ENCODE measurements at places on chromosomes 7 and 10.

GRCh38 chr10:80253266-80253962 lies 36.0 kb downstream of the MAT1A start:
- no peak for DNase-seq

DNA sequence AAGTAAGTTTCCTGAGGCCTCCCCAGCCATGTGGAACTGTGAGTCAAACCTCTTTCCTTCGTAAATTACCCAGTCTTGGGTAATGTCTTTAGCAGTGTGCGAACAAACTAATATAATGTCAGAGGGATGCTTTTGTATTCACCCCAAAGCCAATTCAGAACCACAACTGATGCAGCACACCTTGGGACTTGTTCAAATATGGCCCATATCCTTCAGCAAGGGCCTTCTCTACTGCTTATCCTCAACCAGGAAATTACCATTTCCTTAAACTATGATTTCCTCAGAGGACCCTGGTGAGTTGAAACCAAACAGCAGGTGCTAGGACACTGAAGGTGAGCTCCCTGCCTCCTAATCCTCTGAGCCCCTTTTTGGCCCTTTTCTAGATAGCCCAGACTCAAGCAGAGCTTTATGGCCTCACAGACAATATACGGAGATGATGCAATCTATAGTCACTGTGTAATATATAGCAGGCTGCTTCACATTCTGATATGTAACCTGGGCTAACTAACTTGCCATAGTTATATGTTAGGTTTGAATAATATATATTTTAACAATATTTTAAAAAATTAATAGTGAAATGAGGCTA lies 15.2 kb downstream of the SRI start:
- no peak for DNase-seq

- DNase-seq, result no peak
Measured at GRCh38 chr7:100509231-100509630, 25.5 kb downstream of the NYAP1 start.

DNA sequence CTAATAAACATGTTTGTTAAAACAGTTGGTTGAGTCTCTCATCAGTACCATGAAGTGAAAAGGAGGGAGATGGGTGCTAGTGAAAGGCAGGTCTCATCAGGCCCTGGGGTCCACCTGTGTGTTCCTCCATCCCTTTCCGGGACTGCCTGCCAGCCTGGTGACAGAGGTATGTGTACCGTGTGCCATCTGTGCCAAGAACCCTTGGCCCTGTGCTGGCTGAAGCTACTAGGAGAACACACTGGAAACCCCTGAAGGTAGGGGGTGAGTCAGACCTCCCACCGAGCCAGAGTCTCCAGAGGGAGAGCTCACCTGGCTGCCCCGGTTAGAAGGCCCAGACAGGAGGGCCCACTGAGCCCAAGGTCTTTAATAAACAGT lies 2.3 kb downstream of the DDIT4 start:
- no peak for DNase-seq

- no peak for DNase-seq
Measured at GRCh38 chr7:134307320-134307719, 9.4 kb downstream of the SLC35B4 start.

- no peak for DNase-seq
Measured at GRCh38 chr7:30315589-30315988, 31.2 kb downstream of the ZNRF2 start.

DNA sequence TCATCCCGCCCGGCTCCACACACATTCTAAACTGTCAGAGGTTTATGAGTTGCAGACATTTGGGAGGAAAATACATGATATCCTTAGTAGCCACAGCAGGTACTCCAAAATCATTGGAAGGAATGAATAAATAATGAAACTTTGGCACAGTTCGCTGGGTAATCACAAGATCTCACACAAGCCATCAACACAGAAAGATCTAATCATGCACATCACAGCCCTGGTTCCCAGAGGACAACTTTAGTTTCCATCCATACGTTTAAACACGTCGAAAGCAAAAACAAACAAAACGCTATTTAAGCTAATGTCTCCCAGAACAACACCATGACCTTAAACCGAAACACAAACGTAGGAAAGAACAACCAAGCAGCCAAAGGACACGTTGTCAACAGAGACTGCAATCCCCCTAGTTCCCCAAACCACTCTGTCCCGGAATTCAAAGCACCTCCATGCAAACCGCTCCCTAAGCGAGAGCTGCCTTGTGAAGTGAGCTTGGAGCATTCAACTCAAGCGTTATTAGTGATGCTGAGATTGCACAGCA lies 12.3 kb downstream of the SVIL start:
- no peak for DNase-seq

DNA sequence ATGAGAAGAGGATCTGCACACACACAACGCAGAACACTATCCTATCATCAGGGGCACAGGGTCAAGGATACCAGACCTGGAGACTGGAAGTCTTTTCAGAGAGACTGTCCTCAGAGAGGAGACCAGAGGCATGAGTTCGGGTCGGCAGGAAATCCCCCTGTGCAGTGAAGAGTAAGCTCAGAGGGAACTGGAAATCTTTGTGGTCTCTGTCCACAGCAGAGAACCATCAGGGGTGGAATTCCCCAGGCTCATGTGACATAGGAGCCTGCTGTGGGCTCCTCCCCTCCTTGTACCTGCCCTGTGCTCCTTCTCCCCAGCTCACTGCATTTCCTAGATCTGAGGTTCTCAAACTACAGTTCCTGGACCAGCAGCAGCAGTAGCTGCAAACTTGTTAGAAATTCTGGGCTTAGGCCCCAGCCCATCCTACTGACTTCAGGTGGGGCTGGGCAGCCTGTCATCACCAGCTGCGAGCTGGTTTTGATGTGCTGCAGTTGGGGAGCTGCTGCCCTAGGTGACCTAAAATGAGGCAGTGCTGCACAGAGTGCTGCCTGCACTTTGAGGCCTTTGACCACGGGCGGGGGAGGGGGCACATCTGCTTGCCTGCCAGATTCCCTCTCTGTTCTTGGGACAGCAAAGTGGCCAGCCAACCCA lies 2.4 kb downstream of the ZMIZ2 start:
- DNase-seq, result no peak

DNA sequence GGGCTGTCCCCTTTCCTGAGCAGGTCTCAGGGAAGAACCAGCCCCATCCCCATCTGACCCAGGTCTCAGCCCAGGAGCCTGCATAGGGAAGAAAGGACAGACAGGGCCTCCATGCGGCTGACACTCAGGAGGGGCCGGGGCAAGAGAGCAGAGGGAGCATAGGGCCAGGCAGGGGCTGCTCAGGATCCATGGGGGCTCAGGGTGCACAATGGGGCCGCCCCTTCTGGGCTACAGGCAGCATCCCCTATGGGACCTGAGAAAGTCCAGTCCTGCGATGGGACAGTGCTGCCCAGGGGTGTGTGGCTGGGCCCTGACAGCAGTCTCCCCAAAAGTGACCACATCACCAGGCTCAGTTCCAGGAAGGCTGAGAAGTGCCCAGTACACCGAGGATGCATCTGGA lies 32.7 kb upstream of the ZNF735 start:
- no peak for DNase-seq

DNA sequence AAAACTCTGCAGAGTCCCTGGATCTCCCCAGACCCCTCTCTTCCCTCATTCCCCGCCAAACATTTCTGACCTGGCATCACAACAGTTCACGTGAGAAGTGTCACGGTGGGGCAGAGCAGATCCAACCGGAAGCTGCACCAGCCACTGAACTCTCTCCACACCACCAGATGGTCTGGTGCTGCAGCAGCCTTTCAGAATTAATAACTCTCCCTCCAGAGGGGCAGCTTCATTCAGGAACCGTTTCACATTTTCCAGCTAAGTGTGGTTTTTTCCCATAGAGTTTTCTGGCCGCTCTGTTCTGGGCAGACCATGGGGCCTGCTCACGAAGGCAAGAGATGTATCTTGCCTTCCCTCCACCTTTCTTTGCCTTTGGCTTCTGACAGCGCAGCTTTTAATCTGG lies 486.7 kb upstream of the GALNT17 start:
- no peak for DNase-seq

DNA sequence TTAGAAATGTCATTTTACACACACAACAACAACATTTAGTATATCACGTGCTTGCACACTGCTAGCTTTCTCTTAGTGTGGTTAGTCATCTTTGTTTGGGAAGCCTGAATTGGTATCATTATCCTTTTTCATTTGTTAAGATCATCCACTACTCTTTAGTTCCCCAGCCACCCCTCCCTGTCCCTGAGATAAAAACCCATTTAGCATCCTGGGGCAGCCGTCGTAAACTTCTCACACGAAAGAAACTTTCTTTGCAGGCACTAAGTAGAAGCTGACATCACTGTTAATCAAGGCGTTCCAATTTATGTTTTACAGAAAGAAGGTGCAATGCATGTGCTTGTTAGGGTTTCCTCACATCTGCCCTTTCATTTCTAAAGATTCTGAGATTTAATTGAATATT lies 475.1 kb upstream of the FZD8 start:
- no peak for DNase-seq

GRCh38 chr7:7219216-7219615 lies 36.9 kb downstream of the C1GALT1 start:
- DNase-seq, result no peak

GRCh38 chr10:102802920-102803534 lies 34.2 kb downstream of the CYP17A1 start:
- no peak for DNase-seq
